Natural killer cell (primary cell): ENCODE measurements at places on chromosomes 11 and 22. TPM values are rescaled to one million over a fixed set of nuclear protein-coding genes. Genes with fewer than 3 reads are reported as not detected.

OR5D14 gene
- total RNA-seq: not detected

FDXACB1 gene
- total RNA-seq: 2.0 TPM

DNA sequence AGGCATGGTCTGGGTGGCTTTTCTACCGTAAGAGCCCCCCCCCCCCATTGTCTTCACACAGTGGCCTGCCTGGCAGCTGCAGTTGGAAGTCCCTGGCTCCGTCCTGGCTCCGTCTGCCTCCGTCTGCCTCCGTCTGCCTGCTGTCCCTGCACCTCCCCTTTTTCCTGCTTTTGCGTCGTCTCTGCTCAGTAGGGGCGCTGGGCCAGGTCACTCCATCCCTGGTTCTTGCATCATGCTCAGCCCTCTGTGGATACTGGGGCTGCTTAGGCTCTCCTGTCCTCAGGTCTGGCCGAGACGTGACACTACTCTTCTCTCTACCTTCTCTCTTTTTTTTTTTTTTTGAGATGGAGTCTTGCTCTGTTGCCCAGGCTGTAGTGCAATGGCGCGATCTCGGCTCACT lies 27.8 kb downstream of the AP2A2 start:
- peaks cover 9% of the 10 kb centered on the region for H3K4me1 ChIP-seq
- no peak for DNase-seq
- H3K27ac ChIP-seq: no peak overlapping the region
- no peaks in the 10 kb centered on the region for H3K36me3 ChIP-seq

DNA sequence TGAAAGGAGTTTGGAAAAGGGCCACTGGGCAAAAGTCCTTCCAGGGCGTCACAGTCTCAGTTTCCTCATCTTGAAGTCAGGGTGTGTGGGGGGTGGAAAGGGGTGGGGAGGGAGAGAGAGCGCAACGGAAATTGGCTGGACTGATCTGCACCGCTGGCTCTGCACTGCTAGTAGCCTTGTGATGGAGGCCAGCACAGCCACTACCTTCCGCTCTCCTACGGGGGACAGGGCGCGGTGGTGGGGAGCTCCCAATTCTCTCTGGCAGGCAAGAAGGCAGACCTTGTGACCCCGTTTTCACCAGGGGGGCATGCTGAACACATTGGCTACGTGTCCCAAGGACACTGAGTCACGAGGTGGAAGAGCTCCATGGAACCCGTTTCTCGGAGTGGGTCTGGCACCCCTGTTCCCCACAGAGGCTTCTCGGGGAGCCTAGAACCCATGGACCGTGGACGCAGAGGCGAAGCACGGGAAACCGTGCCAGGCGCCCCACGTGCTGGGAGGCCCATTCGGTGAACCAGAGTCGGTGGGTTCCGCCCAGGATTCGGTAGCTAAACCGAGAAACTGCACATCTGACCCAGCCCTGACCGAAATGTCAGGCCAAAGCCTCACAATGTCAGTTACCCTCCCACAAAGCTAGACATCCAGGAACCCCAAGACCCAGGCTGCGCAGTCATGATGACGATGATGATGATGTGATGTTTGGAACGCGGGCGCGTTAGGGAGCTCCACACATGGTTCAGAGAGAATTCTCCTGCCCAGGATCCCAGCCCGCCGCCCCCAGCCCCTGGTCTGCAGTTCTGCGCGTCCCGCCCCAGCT lies 28.3 kb upstream of the WNT11 start:
- H3K4me1 ChIP-seq: peaks cover 55% of the 10 kb centered on the region
- H3K27ac ChIP-seq: peak overlapping the region; percentile 62
- peak overlapping the region; percentile 96 for H3K4me3 ChIP-seq
- peak; percentile 36 for DNase-seq

- no peaks in the 10 kb centered on the region for H3K36me3 ChIP-seq
- no peak for DNase-seq
- peaks cover 62% of the 10 kb centered on the region for H3K4me1 ChIP-seq
- H3K4me3 ChIP-seq: no peak overlapping the region
Observed at GRCh38 chr22:46579751-46580449, 40.3 kb upstream of the GRAMD4 start.

DNA sequence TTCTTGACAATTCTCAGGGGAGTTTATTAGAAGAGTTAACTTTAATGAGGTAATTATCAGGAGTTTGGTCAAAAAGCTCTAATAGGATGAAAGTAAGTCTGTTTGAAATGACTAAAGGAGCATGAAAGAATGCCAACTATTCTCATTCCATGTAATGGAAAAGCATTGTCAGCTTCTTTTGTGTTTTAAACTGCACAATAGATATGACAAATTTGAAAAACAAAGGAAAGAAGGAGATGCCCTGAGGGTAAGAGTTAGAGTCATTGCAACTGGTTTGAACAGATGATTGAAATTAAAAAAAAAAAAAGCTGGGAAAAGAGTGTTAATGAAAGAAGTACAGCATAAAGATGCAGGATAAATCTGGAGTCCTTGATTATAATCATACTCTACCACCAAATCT lies 296.8 kb upstream of the FOLH1 start:
- no peak overlapping the region for H3K27ac ChIP-seq
- H3K36me3 ChIP-seq: no peaks in the 10 kb centered on the region
- no peak for DNase-seq
- no peaks in the 10 kb centered on the region for H3K4me1 ChIP-seq
- H3K27me3 ChIP-seq: no peaks in the 10 kb centered on the region
